Left ventricle myocardium inferior (tissue), 1 donor: ENCODE measurements at places on chromosomes 12 and 14. TPM values are rescaled to one million over a fixed set of nuclear protein-coding genes. Genes with fewer than 3 reads are reported as not detected.

- no peaks in the 10 kb centered on the region for H3K36me3 ChIP-seq
- H3K4me3 ChIP-seq, result peak overlapping the region; percentile 88
- peak; percentile 59 for DNase-seq
- peaks cover 50% of the 10 kb centered on the region for H3K4me1 ChIP-seq
- H3K27me3 ChIP-seq, result no peaks in the 10 kb centered on the region
Observed at GRCh38 chr14:99605299-99605961, 1.4 kb upstream of the CCDC85C start.

GRCh38 chr12:111761099-111761498 is 5.6 kb upstream of the ALDH2 start:
- H3K36me3 ChIP-seq, result peaks cover 10% of the 10 kb centered on the region
- DNase-seq, result no peak
- H3K4me3 ChIP-seq, result no peak overlapping the region
- H3K4me1 ChIP-seq, result peaks cover 36% of the 10 kb centered on the region
- H3K27ac ChIP-seq, result no peak overlapping the region

Gene GPR68
- 0.41 TPM for total RNA-seq

Gene KCNC2
- total RNA-seq, result not detected

GRCh38 chr12:50953047-50953446 is 703 bp downstream of the HIGD1C start:
- H3K4me3 ChIP-seq, result no peak overlapping the region
- H3K27me3 ChIP-seq, result no peaks in the 10 kb centered on the region
- DNase-seq, result no peak
- H3K36me3 ChIP-seq, result peaks cover 3% of the 10 kb centered on the region
- H3K27ac ChIP-seq, result no peak overlapping the region

- H3K36me3 ChIP-seq, result peaks cover 25% of the 10 kb centered on the region
- peaks cover 19% of the 10 kb centered on the region for H3K4me1 ChIP-seq
- H3K27me3 ChIP-seq, result no peaks in the 10 kb centered on the region
- DNase-seq, result peak; percentile 19
Observed at GRCh38 chr14:67694791-67695393, 672 bp downstream of the RDH11 start.

Gene SPTB
- 82.2 TPM for total RNA-seq

DNA sequence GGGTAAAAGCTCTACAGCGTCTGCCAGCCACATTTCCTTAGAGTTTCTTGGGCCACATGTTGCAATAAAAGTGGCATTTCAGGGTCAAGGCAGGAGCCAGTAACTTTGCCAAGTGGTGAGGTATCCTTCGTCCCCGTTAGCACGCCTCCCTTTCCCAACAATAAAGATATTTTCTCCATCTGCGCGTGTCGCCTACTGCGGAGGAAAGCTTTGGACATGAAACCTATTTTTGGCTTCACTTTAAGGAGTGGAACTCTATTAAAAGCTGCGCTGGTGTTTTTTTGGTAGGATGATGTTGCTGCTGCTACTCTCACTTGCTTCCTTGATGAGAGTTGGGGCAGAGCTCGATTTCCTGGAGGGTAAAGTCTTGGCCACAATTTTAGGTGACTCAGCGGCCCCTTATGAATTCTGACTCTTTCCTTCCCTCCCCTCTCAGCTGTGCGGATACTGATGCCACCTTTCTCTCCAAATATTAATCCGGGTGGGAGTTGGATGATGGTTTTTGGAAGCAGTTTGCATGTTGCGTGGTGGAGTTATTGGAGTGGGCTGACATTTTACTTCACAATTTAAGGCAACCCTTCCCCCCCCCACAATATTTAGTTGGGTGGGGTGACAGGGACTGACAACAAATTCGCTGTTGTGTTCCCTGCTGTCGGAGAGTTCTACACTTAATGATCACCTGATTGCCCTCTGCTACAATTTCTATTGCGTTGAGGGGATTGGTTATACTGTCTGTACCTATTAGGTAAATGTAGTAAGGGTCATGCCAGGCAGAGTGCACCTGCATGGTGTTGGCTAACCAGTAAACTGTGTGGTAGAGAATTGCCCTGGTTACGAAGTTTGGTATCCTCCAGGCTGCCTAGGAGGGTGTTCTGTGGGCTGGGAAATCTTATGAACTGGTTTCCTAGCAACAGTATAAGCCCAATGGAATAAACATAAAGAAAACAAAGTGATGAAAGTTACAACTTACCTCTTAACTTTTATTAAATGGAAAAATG is 1.1 kb downstream of the CCDC91 start:
- H3K4me1 ChIP-seq, result peaks cover 25% of the 10 kb centered on the region
- H3K27me3 ChIP-seq, result no peaks in the 10 kb centered on the region
- H3K27ac ChIP-seq, result peak overlapping the region; percentile 99
- peak overlapping the region; percentile 92 for H3K4me3 ChIP-seq

DNA sequence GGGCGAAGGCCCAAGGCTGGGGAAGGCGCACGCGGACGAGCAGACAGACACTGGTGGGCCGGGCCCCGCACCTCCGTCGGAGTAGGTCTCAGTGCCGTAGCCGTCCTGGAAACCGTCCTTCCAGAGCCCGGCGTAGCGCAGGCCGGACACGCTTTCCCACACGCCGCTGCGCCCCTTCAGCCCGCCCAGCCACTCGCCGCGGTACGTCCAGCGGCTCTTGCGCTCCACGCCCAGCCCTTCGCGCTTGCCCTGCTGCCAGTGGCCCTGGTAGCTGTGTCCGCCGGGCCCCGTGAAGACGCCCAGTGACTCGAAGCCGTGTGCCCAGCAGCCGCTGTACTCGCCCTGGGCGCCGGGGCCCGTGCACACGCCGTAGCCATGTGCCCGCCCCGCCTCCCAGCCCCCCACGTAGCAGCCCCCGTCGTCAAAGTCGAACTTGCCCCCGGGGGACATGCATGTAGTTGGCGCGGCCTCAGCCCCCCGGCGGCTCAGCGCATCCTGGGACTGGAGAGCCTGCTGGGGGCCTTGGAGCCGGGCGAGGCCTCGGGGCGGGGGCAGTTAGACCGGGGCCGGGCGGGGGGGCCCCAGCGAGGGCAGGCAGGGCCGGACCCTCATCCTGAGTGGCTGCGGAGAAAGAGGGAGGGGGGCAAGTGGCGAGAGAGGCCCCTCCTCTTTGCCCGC is 1.4 kb downstream of the JPH4 start:
- peaks cover 96% of the 10 kb centered on the region for H3K27me3 ChIP-seq
- H3K4me3 ChIP-seq, result peak overlapping the region; percentile 57
- DNase-seq, result no peak
- H3K36me3 ChIP-seq, result no peaks in the 10 kb centered on the region
- H3K4me1 ChIP-seq, result peaks cover 18% of the 10 kb centered on the region

Gene YEATS4
- 12.8 TPM for total RNA-seq

DNA sequence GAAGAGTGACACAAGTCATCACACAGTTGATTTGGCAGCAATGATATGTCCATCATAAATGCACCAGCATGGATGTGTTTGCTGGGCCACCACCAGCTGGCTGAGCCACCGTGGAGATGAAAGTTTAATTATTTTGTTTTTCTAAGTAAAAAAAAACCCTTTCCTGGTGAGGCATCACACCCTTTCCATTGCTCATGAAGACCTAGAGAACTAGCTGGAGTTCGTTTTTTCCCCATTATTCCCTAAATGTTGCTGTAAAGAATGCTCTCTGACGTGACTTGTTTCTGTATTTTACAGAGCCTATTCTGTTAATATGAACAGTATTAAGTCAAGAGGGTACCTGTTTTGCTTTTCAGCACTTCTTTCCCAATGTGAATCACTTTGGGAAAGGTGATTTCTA is 257.9 kb downstream of the MSRB3 start:
- no peaks in the 10 kb centered on the region for H3K36me3 ChIP-seq
- peak overlapping the region; percentile 19 for H3K27ac ChIP-seq
- no peak for DNase-seq
- no peak overlapping the region for H3K4me3 ChIP-seq

DNA sequence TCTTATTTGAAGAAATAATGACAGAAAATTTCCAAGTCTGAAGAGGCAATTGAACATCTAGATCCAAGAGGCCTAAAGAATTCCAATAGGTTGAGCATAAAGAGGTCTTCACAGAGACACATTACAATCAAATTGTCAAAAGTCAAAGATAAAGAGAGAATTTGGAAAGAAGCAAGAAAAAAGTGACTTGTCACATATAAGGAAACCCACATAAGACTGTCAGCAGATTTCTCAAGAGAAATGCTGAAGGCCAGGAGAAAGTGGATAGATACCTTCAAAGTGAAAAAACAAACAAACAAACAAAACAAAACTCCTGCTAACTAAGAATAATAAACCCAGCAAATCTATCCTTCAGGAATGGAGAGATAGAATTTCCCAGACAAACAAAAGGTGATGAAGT is 118.1 kb upstream of the LGR5 start:
- no peaks in the 10 kb centered on the region for H3K36me3 ChIP-seq
- DNase-seq, result no peak
- H3K27me3 ChIP-seq, result no peaks in the 10 kb centered on the region
- no peaks in the 10 kb centered on the region for H3K4me1 ChIP-seq
